AG08396 (cell line): ENCODE measurements at places on chromosomes 2 and 18.

- DNase-seq = no peak
Observed at GRCh38 chr2:67895227-67895941, 167.4 kb downstream of the C1D start.

DNA sequence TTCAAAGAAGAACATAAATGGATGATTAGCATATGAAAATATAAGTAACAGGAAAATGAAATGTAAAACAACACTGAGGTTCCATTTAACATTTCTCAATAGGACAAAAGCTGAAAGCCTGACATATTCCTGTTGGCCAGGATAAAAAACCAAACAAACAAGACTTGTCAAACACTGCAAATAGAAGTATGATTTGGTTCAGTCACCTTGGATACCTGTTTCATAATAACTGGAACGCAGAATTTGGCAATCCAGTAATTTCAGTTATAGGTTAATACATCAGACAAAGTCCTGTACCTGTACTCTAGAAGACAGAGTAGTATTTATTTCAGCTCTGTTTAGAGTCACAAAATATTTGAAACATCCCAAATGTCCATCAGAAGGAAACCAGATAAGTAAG lies 16.5 kb upstream of the EVA1A start:
- no peak for DNase-seq

DNA sequence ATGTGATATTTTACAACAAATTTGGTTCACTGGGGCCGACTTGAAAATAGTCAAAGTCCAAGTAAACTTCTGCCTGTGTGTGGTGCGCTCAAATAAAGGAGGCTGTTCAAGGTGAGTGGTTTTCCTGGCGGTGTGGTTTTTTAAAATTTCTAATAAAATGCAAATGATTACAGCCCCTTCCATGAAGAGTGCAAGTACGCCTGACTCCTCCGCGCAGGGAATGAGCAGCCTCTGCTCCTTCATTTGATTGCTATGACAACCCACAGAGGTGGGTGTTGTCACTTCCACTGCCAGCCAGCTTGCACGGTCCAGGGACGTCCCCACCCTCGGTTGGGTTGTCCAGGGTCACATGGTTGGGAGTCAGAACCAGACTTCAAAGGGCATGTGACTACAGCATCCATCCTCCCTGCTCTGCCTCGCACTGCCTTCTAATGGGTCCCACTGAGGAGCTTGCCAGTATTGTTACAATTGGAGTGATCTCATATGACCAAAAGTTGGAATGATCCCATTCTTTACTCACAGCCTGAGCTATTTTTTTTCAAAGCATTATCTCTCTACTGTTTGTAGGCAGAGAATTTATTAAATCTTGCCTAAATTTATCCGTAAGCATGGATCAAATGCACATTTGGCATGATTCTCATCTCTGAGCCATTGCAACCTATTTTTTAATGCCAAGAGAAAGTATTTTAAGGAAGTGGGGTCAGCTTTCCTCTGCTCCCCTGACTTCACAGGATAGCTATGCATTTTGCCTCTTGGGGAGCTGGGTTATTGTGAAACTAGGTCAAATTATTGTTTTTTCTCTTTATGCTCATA lies 121.3 kb downstream of the AGAP1 start:
- peak; percentile 63 for DNase-seq

DNA sequence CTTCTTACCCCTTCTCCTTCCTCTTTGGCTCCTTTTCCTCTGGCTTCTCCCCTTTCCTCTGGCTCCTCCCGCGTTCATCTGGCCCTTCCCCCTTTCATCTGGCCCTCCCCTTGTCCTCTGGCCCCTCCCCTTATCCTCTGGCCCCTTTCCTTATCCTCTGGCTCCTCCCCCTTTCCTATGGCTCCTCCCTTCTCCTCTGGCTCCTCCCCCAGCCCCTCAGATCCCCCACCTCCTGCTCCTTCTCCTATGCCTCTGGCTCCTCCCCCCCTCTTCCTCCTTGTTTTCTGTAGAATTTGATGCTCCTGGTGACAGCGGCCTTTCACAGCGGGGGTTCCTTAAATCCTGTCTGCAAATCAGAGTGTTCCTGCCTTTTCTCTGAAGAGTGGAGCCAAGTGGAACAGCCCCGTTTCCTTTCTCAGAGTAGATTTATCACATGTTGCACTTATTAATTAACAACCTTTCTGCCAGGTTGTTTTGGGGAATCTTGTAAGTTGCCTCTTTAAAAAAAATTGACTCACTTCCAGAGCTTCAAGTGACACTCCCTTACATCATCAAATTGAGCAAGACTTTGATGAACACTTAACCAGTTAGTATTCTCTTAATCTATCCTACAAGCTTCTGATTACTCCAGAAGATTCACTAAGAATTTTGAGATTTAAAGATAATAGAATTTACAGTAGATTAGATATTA lies 27.9 kb downstream of the FABP1 start:
- DNase-seq = peak; percentile 14

DNA sequence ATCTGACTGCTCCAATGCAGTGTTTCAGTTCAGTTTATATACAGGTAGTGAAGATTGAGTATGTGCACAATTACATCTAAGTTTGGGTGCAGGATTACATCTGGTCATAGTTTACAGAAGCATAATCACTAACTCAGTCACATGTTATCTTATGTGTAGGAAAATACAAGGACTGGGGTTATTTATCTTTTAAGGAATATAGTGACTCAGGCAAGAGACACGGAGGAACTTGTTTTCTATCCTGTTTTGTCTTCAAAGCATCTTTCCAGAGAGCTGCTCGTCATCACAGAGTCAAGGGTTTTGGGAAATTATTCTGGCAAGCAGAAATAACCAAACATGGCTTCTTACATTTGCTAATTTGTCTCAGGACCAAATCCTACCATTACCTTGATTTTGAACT lies 1371.5 kb upstream of the TMEFF2 start:
- DNase-seq = no peak

- peak; percentile 74 for DNase-seq
Observed at GRCh38 chr2:106115250-106115649, 78.9 kb downstream of the UXS1 start.

DNA sequence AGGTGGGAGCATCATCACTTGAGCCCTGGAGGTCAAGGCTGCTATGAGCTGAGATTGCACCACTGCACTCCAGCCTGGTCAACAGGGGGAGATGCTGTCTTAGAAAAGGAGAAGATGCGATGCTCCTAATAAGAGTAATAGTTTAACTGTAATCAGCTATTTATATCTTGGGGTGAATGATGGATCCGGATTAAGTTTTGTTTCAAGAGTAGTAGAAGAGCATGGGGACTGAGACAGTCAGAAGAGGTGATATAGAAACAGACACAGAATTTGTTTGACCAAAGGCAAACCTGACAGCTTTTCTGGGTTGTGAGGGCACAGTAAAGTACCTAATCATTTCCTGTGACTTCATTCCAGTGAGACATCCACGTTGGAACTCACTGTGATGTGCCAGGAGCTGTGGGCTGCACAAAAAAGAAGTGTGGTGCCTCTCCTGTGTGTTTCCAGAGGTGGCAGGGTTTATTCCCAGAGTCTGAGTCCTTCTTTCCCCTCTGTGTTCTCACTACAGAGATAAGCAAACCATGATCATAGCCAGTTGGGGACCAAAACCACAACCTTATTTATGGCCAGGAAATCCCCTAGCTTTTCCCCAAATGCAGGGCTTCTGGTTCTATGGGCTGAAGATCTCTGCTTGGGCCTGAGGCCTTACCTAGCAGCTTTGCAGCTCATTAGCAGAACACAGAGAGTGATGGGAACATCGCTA lies 113.7 kb downstream of the XRCC5 start:
- no peak for DNase-seq

- no peak for DNase-seq
Observed at GRCh38 chr2:135485441-135485840, 45.6 kb downstream of the ZRANB3 start.

DNA sequence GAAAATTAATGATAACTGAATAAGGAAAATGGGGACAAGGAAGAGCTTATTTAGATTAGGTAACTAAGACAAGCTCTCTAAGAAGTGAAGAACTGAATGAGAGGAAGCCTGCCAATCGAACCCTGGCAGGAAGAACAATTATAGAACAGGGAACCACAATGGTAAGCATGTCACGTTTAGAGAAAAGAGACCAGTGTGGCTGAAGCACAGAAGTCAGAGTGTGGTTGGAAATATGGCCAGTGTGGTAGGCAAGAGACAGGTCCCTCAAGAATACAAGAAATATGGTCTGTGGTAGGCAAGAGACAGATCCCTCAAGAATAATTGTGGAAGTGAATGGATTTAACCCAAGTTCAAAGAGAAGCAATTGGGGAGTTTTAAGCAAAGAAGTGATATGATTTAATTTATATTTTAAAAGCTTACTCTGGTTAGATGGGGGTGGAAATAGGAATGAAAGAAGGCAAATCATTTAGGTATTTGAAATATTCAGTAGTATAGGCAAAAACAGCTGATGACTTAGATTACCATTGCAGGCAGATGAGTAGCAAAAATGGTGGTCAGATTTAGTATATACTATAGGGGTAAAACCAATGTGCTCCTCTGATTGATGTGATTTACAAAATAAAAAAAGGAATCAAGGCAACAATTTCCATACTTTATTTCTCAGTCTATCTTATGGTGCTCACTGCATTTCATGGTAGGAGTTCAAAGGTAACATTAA lies 38.8 kb upstream of the ERMN start:
- no peak for DNase-seq

DNA sequence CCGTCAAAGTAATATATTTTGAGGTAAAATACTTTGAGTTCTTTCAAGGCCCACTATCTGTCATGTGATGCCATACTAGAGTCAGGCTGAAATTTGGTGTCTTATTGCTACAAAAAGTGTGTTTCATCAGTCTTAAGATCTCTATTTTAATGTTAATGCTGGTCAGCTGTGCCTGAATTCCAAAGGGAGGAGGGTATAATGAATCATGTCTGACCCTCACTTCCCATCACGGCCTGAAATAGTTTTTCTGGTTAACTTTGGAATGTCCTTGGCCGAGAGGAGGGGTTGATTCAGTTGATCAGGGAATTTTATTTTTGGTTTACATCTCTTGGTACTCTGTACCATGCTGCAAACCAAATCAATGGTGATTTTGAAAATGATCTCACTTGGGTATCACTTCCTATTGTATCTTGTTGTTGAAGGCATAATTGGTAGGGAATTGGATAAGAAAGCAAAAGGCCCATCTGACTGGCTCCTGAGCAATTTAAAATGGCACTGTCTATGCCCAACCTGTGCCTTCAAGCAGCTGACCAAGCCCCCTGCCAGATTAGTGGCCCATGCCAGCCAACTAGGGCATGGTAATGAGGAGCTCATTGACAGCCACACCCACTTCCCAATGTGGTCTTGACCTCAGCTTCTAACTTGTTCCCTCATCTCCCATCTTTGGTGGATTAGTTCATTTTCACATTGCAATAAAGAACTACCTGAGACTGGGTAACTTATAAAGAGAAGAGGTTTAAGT lies 6.1 kb upstream of the SLC35F5 start:
- DNase-seq = peak; percentile 39

DNA sequence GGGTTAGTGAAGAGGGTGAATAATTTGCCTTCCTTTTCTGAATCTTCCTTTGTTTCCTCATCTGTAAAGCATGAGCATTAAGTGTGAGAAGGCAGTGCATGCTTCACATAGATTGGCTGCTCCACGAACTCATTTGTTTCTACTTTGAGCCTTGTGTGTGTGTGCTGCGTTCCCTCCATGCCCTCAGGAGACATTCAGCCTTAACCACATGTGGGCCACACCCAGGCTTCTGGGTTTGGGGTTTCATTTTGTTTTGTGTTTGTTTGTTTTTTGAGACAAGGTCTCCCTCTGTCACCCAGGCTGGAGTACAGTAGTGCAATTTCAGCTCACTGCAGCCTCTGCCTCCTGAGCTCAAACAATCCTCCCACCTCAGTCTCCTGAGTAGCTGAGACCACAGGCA lies 843.3 kb downstream of the GALR1 start:
- no peak for DNase-seq

GRCh38 chr2:140892436-140892835 lies 1238.4 kb downstream of the LRP1B start:
- no peak for DNase-seq

- DNase-seq = no peak
Observed at GRCh38 chr2:238919307-238919706, 71.4 kb downstream of the TWIST2 start.

DNA sequence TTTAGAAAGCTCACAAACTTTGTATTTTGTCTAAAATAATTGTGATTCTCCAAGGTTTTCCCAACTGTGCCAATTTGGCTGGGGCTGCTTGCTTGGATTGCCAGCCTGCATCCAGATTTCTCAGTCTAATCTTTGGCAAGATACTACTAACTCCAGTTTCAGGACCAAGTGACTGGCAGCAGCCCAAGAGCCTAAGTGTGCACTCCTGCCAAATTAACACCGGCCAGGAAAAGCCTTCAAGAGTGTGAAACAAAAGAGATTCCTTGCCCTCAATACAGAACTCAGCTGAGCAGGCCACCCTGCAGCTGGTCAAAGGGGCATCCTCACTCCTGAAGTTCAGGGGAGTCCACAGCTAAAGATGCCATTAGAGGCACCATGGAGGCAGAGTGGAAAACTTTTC lies 589.0 kb upstream of the ACVR2A start:
- DNase-seq = no peak
